ENCODE measurements at places on chromosomes 16 and 17.

- no peak for DNase-seq
Observed at GRCh38 chr16:54316095-54316889, 29.7 kb upstream of the IRX3 start.

GRCh38 chr16:5865236-5865635, 767.6 kb upstream of the EEF2KMT start:
- DNase-seq: no peak

DNA sequence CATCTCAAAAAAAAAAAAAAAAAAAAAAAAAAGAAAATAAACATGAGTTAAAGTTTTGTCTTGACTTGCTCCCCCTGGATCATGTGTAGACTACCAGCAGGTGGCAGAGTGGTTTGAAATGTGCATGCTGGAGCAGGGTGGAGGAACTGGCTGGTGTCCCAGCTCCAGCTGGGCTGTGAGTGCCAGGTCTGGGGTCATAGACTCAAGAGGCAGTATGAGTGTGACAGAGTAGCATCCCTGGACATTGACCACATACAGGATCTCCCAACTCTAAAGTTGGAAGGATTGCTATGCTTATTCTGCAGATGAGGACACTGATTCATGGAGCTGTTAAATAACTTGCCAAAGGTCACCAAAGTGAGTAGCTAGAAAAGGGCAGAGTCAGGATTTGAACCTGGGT, 198.0 kb upstream of the MPHOSPH6 start:
- no peak for DNase-seq

DNA sequence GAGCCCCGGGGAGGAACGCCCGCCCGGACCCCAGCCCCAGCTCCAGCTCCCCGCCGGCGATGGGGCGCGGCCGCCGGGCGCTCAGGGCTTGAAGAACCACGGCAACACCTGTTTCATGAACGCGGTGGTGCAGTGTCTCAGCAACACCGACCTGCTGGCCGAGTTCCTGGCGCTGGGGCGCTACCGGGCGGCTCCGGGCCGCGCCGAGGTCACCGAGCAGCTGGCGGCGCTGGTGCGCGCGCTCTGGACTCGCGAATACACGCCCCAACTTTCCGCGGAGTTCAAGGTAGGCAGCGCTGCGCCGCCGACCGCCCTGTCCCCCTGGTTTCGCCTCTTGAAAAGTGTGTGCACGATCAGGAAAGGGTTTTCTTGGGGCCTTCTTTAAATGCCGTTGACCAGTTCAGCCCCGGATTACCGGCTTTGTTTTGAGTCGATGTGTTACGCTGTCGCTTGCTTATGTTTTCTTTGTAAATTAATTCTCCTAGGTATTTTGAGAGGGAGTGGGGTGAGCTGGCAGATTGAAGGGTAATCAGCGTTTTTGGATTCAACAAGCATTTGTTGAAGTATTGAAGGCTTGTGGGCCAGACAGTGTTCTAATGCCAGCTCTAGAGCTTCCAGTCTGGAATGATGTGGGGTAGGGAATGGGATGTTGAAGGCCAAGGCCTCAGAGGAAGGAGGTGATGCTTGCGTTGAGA, 681 bp downstream of the USP43 start:
- DNase-seq: no peak

- DNase-seq: no peak
Observed at GRCh38 chr16:66026211-66026610, 340.3 kb upstream of the CDH5 start.

DNA sequence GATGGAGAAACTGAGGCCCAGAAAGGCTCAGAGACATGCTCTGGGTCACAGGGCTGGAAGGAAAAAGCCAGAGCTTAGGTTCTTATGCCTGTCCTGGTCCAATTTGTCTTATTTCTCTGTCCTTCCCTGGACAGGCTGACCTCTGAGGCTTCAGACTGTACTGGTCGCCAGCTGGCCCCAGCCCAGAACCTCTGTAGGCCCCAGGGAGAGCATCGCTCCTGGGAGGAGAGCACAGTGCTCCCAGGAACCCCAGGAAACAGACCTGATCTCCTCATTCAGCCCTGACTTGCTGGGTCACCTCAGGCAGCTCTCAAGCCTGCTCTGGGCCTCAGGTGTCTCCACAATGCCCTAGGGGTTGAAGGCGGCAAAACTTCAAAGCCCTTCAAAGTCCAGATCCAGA, 4.9 kb downstream of the DRC7 start:
- DNase-seq: no peak

DNA sequence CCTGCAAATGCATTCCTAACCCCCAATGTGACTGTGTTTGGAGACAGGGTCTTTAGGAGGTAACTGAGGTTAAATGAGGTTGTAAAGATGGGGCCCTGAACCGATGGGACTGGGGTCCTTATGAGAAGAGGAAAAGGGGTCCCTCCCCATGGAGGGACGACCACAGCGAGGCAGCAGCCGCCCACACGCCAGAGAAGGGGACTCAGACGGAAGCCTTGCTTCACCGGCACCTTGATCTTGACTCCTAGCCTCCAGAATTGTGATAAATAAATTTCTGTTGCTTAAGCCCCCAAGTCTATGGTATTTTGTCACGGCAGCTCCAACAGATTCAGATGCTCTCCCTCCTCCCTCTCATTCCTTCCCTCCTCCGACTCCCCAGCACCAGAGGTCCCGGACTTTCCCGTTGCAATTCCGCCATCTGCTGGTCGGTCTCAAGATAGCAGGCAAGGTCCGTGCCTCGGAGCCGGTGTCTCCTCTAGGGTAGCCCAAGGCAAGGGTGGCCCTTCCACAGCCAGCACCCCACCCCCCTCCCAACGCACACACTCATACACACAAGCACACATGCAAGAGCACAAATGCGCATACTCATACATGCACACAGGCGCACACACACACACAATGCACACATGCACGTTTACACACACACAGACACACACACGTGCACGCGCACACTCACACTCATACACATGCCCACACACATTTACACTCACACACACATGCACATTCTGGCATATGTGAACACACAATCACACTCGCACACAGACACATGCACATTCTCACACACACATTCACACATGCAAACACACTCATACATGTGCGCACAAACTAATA, 23.1 kb upstream of the C16orf78 start:
- DNase-seq: peak; percentile 16

- no peak for DNase-seq
Observed at GRCh38 chr17:74703311-74703710, 9.4 kb downstream of the CD300LF start.

Measured in SHP77 treated with DMSO at 0.1 percent for 48 hours (cell line).